ENCODE measurements at places on chromosomes 2 and 18.

- DNase-seq: no peak
Measured at GRCh38 chr2:10447300-10447894, 730 bp downstream of the ODC1 start.

- no peak for DNase-seq
Measured at GRCh38 chr18:38010971-38011857, 445.6 kb upstream of the CELF4 start.

DNA sequence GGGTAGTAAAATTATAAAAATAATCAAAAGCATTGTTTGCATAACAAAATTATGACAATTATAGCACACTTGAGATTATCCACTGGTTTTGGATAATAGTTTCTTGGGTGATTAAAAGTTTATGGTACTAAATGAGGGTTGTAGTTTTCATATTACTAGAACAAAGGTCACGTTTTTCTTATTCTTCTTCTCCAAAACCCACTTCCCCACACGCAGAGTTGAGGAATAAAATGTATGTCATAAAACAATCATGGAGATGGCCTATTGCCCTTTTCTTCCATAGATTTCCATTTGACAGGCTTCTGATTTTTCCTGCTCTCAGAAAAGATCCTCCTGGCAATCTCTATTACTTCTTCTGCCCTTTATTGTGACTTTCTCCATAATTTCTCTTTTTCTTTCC is 863.9 kb downstream of the ERBB4 start:
- no peak for DNase-seq

DNA sequence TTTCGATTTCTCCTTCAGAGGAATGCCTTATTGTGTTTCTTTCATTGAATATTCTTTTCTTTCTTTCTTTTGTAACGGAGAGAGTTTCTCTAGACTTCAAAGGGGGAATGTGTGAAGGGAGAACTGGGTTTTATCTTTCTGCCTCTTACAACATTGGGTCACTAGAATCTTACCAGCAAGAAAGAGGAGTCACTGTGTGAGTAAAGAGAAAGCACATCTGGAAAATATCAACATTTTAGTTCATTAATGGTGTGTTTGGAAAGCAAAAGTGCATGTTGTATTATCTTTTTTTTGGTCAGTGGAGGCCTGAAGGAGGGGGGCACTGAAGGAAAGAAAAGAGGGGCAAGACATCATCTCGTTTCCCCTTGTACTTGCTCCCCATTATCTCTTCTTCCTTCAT is 86.6 kb upstream of the THOC1 start:
- DNase-seq: no peak

DNA sequence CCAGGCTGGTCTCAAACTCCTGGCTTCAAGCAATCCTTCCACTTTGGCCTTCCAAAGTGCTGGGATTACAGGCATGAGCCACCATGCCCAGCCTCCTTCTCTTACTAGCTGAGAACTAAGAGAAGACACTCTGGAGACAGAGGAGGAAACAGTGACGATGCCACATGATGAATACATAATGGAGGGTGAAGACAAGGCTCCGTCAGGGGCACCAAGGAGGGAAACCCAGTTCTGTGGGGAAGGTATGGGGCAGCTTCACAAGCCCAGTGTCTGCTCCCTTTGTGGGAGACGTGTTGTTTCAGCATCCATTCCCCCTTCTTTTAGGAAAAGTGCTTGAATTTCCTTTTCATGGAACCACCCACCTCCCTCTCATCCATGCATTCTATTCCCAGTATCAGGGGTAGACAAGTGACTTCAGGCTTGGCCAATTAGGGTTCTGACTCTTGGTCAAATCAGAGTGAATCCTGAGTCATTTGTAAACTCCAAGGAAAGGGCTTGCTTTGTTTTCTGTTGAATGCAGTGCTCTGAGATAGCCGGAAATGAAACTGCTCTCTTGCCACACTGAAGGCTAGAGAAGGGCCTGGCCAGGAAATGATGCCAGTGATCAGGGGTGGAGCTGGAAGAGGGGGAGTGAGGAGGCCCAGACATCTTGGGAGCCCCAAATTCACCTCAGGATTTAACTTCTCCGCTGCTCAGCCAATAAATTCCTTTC is 23.7 kb downstream of the TMEM127 start:
- no peak for DNase-seq

- no peak for DNase-seq
Measured at GRCh38 chr2:206996556-206997065, 57.3 kb downstream of the CPO start.

DNA sequence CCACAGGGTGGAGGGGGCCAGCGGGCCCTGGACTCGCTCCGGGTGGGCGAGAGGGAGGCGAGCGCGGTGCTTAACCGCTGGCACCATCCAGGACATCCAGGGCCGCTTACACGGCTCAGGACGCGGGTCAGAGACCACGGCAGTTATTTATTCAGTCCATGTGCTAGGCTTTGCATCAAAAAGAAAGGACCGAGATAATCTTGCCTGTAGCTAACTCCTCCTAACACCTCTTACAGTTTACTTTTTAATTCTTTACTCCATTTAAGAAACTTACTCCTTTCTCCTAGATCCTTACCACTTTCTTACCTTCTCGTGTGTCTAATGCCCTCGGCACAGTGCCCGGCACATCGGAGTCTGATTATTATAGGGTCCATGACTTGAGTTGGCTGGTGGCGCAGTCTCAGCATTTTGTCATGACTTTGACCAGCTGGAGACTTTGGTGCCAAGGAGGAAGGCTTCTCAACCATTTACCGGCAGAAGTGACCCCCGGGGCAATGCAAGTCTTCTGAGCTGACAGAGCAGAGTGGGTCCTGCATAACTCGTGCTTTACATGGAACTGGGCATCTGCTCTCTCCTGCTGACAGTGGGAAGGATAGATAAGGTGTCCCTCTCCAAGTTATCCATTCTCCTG is 503 bp downstream of the ANXA4 start:
- no peak for DNase-seq
